ENCODE measurements at places on chromosomes 13 and 19.
A peak's percentile ranks its signal among the peaks of the same experiment; 100 is the strongest.

DNA sequence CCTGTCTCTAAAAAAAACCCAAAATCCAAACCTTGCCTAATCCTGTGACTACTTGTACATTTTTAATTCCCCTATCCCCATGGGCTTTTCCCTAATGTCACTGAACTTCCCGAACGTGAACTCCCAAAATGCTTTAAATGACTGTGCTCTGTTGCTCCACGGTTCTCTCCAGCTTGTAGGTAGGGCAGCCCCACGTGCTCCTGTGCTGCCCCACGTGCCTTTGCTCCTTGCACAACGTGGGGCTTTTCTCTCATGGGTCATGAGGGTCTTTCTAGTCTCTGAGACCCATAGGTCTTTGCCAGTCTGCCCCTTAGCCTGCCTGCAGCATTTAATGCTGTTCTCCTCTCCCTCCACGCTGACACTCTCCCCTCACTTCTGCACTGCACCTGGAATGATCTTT is 122.0 kb downstream of the SHISA2 start:
- DNase-seq: no peak

DNA sequence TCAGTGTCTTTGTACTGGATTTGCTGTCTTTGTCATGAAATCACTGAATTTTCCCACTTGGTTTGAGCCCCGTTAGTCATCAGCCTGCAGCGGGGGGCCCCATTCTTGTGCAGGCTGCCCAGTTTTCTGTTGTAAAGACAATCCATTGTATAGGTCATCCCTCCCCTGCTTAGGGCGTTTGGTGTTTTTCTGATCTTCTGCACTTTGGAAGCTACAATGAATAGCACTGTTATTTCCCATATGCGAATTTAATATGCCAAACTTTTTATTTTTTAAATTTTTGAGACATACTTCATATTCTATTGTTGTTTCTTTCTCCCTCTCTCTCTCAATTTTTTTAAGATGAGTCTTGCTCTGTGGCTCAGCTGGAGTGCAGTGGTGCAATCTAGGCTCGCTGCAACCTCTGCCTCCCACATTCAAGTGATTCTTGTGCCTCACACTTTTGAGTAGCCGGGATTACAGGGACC is 9.0 kb downstream of the SLC27A1 start:
- DNase-seq: no peak

GRCh38 chr13:24288870-24289269 is 20.5 kb upstream of the C1QTNF9 start:
- DNase-seq: no peak

DNA sequence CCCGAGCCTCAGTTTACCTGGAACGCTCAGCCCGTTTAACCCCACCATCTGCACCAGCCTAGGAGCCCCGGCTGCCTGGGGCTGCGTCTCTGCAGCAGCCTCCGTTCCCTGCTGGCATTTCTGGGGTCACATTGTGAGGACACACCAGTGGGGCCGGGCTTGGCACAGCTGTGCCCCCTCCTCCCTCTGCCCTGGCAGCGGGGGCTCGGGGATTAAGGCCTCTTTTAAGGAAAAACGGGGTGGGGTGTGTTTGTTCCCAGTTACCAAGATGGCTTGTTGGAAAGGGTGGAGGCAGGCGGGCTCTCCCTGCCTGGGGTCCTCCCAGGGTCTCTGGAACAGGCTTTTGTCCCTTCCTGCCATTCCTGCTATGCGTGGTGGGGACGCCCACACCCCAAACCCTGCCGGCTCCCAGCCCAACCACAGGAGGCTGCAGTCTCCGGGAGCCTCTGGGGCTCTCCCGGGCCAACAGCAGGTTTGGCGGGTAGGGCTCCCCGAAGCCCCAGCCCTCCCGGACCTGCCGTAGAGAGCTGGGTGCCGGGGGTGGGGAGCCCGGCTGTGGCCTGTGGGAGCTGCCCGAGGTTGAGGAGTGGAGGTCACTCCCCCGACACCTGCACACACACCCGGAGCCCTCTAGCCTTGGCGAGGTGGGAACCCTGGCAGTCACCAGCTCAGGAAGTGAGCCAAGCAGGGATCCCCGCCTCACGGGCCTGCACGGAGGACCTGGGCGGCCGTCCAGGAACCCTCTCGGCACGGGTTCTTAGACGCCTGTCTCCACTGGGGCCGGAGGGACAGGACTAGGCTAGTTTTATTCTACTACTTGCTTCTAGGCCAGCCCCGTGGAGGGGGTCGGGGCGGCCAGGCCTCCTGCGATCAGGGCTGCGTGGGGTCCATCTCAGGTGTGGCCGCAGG is 36.9 kb downstream of the GADD45B start:
- no peak for DNase-seq

DNA sequence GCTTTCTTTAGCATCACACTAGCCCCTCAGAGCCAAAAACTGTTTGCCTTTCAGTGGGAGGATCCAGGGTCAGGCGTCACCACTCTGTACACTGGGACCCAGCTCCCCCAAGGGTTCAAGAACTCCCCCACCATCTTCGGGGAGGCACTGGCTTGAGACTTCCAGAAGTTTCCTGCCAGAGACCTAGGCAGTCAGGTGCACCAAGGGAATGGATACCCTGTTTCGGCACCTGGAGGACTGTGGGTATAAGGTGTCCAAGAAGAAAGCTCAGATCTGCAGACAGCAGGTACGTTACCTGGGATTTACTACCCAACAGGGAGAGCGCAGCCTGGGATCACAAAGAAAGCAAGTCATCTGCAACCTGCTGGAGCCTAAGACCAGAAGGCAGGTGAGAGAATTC is 603.0 kb downstream of the UQCRFS1 start:
- DNase-seq: no peak

DNA sequence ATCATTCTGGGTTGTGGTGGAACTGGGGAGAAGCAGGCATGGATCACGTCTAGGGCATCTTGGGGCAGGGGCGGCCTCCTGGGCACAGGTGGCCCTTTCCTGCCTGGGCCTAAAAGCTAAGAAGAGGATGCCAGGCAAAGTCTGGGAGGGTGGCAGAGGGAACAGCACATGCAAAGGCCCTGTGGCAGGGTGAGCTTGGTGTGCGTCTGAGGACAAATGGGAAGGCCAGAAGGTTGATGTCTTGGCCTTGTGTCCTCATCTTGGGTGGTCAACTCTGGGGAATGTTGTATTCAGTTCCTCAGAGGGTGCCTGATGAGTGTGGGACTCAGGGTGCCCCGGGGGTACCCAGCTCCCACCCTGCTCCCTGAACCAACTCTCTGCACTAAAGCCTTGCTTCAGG is 5.4 kb upstream of the PLK5 start:
- DNase-seq: no peak

DNA sequence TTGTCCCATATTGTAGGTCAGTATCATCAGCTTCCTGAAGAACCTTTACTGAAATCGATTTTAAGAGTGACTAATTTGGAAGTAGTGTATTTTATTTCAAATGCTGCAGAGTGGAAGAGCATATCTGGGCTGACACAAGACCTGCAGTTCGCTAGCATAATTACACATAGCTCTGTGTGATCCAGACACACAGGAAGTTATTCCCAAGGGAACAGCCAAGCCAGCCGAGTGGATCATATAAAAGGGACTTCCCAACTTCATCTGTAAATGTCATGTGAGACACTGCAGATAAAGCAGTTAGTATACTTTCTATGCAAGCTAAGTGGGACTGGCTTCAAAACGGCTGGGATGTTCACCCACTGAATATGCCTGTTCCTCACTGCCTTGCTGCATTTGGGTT is 760.4 kb downstream of the SLITRK1 start:
- DNase-seq: no peak

DNA sequence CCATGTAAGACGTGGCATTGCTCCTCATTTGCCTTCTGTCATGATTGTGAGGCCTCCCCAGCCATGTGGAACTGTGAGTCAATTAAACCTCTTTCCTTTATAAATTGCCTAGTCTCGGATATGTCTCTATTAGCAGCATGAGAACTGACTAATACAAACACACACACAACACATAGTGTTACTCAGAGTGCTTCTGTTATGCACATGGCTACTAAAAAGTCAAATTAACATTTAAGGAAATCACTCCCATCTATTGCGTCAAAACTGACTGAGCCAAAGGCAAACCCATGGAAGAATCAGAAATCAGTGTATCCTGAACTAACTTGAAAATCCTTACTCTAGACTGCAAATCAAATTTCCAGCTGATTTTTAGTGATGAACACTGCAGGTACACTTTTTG is 209.2 kb downstream of the RBM26 start:
- DNase-seq: no peak

DNA sequence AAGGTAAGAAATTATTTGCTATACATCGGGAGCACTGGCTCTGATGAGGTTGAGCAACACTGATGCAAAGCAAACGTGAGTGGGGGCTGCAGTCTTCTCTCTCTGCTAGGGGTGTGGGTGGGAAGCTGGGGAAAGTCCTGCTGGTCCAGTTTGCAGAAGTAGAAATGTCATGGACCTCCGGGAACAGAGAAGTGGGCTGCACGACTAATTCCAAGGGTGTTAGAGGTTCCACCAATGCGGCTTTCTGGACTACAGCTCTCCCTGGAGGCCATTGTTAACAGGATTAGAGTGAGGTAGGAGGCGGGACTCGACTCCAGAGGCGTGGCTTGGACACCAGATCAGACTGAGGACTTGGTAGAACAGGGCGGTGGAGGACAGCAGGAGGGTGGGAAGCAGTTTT is 5.7 kb upstream of the FBXO27 start:
- DNase-seq: peak; percentile 83

DNA sequence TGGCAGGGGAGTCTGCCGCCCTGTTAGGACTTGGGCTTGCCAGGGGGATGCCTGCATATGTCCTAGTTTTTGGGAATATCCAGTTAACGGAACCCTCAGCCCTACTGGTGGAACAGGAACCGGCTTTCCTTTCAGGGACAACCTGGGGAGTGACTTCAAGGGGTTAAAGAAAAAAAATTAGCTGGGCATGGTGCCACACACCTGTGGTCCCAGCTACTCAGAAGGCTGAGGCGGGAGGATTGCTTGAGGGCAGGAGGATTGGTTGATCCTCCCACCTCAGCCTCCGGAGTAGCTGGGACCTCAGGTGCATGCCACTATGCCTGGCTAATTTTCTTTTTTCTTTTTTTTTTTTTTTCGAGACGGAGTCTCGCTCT is 22.5 kb downstream of the LDLR start:
- no peak for DNase-seq

- DNase-seq: no peak
Observed at GRCh38 chr19:11152318-11153062, 3.1 kb downstream of the SPC24 start.

DNA sequence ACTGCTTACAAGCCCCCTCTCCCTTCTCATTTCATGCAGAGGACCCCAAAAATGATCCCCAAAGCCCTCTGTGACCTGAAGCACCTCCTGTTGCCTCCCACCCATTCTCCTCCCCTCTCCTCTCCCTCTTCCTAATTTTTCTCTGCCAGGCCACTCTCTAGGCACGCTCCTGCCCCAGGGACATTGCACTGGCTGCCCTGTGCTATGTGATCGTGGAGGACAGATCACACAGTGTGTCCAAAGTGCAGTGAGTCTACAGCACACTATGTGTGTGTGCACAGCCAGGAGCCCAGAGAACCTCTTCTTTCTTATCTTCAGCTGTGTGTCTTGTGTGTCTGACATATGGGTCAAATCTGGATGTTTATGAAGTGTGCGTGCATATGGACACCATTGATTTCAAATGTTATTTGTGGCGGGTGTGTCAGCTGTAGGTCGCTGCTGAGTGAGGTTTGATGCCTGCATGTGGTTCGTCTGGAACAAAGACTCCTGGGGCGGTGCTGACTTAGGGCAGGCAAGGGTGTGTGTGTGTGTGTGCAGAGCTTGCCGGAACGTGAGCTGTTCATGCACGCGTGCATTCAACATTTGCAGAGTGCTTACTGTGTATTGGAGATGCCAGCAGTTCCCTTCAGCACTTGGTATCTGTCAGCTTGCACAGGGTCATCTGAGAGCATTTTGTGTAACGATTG is 2.1 kb upstream of the KLHL26 start:
- DNase-seq: no peak

- no peak for DNase-seq
Observed at GRCh38 chr13:103246581-103247200, 180.5 kb upstream of the SLC10A2 start.

GRCh38 chr13:112583592-112584277 is 4.2 kb downstream of the TUBGCP3 start:
- no peak for DNase-seq

DNA sequence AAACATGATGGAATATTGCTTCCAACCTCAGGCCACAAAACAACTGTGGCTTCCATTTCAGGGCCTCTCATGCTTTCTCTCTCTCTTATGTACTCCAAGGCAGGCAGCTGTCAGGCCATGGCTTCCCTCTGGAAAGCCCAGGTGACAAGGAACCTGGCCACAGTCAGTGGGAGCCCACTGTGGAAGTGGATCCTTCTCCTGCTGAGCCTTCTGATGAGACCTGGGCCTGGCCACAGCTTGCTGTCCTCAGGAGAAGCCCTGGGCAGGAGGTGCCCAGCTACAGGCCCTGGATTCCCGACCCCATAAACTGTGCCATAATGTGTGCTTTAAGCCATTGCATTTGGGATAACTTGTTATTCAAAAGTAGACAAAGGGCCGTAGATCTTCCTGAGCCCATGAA is 71.2 kb downstream of the SPACA7 start:
- DNase-seq: no peak

- DNase-seq: no peak
Observed at GRCh38 chr19:44943801-44944249, 1.8 kb downstream of the APOC4 start.

DNA sequence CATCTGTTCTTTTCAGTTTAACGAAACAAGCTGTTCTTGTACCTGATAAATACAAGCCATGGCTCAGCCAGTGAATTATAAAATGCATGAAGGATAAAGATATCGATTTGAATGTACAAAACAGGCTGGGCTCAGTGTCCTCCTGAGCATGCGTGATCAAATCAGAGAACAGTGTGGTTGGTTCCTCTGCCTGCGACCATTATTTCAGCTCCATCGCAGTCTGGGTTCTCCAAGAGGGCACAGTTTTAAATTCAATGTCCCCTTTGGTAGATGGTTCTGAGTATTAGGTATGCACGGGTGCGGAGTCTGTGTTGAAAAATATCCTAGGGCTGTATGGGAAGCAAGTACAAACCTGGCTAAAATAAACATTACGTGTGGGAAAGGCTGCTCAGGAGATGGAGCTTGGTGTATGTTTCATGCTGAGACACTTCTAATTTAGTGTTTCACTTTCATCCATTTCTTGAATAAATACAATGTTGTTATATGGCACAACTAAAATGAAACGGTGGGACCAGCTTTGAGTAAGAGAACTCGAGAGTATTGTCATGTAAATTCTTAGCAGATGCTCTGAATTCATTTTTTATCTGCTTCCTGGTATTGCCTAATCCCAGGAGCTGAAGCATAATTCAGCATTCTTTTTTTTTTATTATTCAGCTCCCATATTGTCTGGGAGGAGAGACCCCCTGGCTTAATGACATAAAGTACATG is 458.7 kb downstream of the MYO16 start:
- DNase-seq: no peak

Data from H9 (cell line).